GM18507 (cell line): ENCODE measurements at places on chromosomes 11 and 22.

DNA sequence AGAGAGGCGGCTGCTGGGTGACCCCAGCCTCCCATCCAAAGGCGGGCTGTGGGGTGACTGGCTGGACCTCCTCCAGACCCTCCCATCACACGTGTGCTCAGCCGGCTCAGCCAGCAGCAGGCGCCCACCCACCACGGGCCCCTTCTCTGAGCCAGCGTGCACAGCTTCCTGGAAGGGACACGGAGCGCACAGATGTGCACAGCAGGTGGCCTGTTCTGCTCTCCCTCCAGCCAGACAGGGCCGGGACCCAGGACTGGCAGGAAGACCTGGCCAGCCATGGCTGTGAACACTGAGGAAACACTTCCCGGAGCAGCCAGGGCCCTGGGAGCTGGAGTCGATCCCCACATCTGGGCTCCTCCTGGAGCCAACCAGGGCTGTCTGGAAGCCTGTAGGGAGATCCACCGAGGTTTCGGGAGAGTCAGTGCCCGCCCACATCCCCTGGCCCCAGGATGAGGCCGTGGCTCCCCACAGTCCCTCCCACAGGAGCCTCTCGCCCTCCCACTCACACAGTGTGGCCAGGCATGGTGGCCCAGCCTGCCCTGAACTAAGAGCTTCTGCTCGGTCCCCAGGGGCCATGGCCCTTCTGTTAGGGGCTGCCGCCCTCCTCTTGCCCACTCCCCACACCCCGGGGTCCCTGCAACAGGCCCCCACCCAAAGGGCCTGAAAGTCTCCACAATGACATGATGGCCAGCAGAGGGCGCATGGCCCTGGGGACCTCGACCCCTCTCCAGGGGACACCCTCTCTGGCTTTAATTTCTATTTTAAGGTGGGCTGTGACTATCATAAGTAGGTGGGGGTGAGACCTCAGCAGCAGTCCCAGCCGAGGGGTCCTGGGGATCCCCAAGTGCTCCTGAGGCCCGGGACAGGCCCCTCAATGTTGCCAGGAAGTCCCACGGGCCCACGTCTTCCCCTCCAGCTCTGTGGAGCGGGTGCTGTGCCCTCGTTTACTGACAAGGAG lies 90.6 kb upstream of the FGF3 start:
- DNase-seq: no peak

DNA sequence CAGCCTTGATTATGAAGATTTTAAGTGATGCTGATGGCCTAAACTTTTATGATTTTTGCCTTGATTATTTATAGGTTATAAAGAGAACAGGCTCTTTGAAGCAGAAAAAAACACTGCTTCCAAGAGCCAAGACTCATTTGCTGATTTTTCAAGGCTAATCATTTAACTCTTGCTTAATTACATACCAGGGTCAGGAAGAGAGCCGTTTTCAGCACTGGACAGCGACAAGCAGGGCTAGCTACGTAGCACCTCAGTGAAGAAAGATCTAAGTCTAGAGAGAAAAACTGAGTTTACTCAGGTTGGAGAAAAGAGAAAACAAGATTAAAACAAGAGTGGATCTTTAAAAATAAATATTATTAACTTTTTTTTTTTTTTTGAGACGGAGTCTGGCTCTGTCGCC lies 615.4 kb upstream of the B3GAT1 start:
- DNase-seq: no peak

DNA sequence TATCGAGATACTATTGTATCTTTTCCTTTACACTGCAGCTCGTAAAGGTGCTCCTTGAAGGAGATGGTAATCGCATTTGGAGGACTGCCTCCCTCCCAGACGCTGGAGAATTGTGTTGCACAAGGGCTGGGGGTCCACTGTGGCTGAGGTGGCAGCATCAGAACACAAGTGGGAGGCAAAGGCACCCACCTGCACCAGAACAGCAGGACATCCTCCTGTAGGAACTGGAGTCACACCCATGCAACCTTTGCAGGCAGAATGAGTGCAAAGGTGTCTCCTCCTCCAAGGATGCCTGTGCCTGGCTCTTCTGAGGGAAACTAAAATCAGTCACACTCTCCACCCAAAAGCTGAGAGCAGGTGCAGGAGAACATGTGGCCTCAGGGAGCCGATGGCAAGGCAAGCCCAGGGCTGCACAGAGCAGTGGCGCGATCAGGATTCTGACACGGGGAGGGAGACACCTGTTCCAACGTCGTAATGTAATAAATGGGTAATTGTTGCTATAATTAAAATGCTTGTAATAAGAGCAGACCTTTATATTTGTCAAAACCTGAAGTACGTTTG lies 1501.4 kb downstream of the TBC1D22A start:
- no peak for DNase-seq

DNA sequence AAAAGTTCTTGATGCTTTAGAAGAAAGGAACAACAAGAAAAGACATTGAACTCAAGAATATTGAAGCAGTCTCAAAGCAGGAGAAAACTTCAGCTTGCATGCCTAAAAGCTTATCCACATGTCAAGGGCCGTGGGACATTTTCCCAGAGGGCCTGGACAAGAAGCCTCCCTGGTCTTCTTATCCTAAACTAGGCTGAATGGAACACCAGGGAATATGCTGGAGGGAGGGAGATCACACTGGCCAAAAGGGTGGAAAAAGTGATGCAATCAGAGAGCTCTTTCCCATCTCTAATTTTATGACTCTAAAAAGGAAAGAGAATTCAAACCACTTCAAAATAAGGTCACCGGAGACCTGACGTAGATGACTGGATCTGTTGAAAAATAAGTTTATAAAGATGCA lies 107.2 kb downstream of the MPPED2 start:
- DNase-seq: no peak

GRCh38 chr11:47616726-47617416 lies 22.7 kb upstream of the C1QTNF4 start:
- DNase-seq: no peak

GRCh38 chr22:27331526-27332281 lies 469.9 kb downstream of the MN1 start:
- DNase-seq: no peak

DNA sequence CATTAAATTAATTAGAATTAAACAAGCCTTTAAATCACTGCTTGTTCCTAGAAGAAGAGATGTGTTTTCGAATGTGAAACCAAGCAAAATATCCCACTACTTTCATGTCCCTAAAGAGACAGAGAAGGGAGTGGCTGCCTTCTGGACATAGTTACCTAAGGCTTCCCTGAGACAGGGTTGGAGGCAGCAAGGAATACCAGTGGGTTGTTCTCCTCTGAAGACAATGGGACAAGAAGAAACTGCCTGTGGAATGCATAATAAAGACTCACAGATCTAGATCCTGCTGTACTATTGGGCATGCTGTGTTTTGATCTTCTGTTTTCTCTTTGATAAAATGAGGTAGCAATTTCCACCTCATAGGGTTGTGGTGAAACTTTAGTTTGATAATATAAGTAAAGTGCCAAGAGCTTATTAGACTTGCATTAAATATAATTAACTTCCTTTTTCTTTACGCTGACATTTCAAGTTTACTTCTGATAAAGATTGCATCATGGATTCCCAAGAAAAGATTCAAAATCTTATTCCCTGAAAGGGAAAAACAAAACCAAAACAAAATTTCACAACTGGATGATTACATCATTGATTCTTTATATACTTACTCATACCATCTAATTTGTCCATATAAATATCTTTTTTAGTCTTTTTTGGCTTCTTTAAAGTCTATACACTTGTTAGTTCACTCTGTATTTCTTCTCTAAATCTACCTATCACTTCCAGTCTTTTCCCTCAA lies 621.3 kb downstream of the ETS1 start:
- DNase-seq: no peak

DNA sequence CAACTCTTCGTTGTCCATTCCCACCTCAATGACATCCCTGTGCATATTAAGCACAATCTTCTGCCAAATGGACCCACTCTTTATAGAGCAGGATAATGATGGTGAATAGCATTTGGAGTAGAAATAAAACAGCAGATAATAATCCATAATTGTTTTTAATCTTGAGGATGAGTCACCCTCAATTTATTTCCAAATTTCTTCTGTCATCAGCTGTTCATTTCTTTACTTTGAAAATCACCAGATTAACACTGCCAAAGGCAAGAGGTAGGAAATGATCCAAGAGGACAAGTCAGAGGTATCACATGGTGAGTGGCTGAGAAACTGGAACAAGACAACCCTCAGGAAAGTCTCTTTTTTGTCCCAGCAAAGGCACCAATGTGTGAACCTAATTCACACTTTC lies 7.3 kb upstream of the AMBRA1 start:
- DNase-seq: no peak

DNA sequence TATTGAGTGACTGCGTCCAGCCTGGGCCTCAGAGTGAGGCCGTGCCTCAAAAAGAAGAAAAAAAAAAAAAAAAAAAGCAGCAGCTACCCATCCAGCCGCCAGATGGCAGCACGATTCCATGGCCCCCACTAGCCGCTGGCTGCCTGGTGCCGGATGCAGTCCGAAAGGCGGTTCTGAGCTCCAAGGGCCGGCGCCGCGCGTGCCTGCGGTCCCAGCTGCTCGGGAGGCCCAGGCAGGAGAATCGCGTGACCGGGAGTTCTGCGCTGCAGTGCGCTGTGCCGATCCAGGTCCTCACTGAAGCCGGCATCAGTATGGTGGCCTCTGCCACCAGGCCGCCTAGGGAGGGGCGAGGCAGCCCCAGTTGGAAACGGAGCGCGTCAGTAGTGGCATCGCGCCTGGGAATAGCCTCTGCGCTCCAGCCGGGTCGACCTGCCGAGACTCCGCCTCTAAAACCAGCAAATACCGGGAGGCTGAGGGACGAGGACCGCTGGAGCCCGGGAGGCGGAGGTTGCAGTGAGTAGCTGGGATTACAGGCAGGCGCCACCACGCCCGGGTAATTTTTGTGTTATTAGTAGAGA lies 19.3 kb downstream of the SCARF2 start:
- peak; percentile 70 for DNase-seq

DNA sequence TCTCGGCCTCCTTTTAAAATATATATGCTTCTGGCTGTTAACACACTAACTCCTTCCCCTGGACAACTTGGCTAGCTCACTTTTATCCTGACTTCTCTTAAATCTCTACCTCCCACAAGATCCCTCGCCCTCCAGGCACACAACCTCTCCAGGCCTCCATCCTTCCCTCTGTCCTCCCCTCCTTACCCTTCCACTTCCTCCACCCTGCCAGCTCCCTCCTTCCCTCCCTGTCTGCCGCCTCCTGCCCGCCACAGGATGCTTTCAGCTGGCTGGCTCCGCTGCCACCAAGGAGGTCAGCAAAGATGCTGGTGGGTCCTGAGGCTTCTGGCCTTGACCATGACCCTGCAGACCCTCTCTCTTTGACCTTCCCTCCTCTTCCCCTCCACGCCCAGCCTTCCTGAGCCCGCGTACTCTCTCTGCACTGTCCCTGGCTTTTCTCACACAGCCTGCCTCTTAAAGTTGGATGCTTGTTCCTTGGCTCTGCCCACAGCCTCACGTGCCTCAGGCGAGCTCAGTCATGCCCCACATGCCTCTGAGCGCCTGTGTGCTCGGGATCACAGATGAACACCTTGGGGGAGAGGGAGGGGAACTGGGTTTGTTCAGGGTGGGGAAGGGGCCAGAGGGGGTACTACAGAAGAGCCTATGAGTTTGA lies 6.7 kb downstream of the NFAM1 start:
- DNase-seq: no peak

DNA sequence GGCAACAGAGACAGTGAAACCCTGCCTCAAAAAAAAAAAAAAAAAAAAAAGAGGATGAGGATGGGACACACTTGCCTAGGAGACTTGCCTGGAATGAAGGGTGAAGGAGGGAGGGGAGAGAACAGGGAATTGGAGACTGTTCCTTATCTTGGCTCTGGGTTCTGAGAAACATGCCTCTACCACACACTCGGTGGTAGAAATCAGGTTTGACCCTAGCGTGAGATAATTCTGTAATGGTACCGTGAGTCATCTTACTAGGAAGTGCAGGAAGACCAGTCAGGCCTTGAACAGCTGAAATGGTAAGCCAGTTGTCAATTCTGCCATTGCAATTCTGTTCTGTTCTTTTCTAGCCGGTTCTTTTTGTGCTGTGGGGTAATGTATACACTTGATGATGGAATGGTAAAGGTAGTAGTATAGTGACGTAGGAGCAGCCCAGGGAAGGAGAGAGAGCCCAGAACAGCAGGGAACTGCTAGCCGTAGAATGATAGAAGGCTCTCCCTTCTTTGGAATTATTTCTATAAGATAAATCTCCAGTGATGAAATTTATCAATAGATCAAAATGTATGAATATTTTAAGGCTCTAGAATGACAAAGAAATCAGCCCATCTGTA lies 3.9 kb upstream of the AMBRA1 start:
- DNase-seq: no peak

- DNase-seq: no peak
Measured at GRCh38 chr22:42966497-42966896, 48.5 kb downstream of the PACSIN2 start.

DNA sequence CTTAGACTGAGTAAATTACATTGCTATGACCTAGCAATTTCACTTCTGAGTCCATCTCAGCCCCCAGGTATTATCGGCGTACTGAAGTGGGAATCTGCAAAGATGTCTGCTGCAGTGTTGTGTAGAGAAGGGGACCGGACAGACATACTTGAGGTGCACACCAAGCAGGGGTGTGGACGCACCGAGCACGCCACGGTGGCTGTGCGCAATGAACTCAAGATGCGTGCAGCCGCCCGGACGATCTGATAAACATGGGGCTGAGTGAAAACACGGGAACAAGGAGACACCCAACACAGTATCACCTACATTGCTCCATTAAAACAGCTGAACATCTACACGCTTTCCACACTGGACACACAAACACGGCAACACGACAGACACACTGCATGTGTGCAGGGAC lies 454.3 kb downstream of the OPCML start:
- no peak for DNase-seq

GRCh38 chr22:23168391-23169042 lies 11.8 kb upstream of the BCR start:
- no peak for DNase-seq

GRCh38 chr11:104352036-104352435 lies 188.1 kb upstream of the PDGFD start:
- DNase-seq: no peak

- DNase-seq: no peak
Measured at GRCh38 chr22:27670701-27671412, 130.7 kb downstream of the MN1 start.

- no peak for DNase-seq
Measured at GRCh38 chr11:31883435-31883834, 72.3 kb upstream of the PAX6 start.

GRCh38 chr11:96238563-96239135 lies 104.3 kb downstream of the MAML2 start:
- no peak for DNase-seq

GRCh38 chr11:16843294-16843693 lies 104.8 kb downstream of the C11orf58 start:
- DNase-seq: no peak

GRCh38 chr11:124167826-124168231 lies 15.3 kb upstream of the OR10D3 start:
- DNase-seq: no peak
